ENCODE measurements at places on chromosomes 11 and 22.

DNA sequence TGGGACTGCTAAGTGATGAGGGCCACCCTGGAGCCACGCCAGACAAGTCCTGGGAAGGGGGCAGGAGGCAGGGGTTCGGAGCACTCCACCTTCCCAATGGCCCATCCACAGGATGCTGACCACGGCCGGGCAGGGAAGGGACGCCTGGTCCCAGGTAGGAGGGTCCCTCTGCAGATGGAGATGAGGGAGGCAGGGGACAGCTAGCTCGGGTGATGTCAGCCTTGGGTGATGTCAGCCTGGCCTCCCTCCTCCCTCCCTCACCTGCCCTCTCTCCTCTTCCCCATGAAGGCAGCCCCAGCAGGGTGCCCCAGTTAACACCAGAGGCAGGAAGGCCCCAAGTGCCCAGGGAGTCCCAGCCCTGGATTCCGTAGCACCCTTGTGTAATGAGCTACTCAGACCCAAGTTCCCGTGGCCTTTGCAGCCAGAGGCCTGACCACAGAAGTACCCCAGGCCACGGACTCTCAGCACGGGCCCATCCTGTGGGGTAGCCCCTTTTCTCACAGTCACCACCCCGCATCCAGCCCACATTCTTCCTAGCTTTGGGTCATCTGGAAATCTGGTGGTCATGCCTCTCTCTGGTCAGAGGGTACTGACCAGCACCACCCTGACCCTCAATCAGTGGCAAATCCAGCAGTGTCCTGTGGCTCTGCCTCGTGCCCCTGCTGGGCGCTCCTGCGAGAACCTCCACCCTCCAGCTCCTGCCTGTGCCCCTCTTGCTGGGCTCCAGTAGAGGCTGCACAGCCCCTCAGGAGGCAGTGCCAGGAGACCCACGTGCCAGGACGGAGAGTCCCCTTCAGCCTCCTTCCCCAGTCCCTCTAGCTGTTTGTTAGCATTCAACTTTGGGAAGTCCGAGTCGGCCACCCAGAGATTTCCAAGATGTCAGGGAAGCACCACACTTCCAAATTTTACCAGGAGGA lies 47.4 kb downstream of the SHANK2 start:
- no peak for DNase-seq

GRCh38 chr11:9605742-9606141 lies 32.3 kb downstream of the WEE1 start:
- no peak for DNase-seq

- no peak for DNase-seq
Measured at GRCh38 chr11:117829369-117829725, 4.8 kb upstream of the FXYD2 start.

GRCh38 chr22:44846726-44847275 lies 94.4 kb downstream of the ARHGAP8 start:
- no peak for DNase-seq
